ENCODE measurements at places on chromosomes 16 and 17.

GRCh38 chr17:51770027-51770759 is 388.3 kb downstream of the CA10 start:
- no peak for DNase-seq

GRCh38 chr16:69848637-69849545 is 86.8 kb downstream of the WWP2 start:
- no peak for DNase-seq

- DNase-seq = no peak
Measured at GRCh38 chr16:57688987-57689761, 5.4 kb upstream of the DRC7 start.

DNA sequence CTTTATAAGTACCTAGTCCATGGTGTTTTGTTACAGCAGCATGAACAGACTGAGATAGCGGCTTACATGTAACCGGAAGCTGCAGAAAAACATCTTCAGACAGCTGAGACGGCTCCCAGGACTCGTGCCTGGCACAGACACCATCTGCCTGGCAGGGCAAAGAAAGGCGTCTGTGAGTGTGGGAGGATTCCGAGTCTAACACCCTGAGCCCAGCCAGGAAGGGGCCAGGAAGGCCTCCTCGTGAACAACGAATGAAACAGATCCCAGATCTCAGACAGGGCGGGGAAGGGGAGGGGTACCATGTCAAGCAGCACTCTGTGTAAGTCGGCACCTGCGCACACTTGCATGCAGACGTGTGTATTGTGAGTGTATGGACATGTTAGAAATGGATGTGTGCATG is 4.4 kb upstream of the CSNK1D start:
- DNase-seq = no peak

- no peak for DNase-seq
Measured at GRCh38 chr17:9228408-9229159, 207.3 kb downstream of the NTN1 start.

DNA sequence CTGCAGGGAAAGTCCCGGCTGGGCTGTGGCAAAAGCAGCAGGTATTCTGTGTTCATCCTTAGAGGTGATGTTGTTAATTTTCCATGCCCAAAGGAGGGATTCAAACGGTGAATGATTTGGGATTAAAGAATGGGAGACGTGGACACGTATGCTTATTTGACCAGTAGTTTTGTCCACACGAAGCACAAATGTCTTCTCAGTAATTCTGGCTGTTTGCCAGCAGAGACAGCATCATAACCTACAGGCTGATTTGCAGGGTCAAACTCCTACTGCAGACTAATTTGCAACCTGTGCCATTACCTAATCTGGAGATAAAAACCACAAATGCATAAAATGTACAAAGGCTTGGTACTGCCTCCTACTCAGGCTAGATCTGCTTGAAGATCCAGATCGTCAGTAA is 14.1 kb downstream of the MTHFSD start:
- DNase-seq = no peak

DNA sequence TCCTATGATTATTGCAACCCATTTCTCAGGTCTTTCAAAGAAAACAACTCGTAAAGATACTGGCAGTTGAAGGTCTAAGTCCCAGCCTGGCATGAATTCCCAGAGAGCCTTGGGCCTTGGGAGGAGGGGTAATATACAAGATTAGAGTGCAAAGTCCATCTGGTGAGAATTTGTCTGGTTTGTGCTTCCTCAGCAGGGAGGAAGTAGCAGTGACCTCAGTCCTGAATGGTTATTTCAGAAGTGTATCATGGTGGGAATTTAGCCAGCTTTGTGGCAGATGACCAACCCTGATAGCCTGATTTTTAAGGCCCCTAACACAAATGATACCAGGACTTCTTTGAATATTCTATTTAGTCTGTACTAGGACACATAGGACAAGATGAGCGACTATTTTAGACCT is 151.2 kb upstream of the TBX2 start:
- no peak for DNase-seq

Data from CD4-positive, alpha-beta T cell treated with Interleukin-1 beta for 1 hour (primary cell).